ENCODE measurements at places on chromosomes 7 and 10. TPM values are rescaled to one million over a fixed set of nuclear protein-coding genes. Genes with fewer than 3 reads are reported as not detected.

Gene MBL2
- total RNA-seq, result under 0.01 TPM

Gene PRPS1L1
- not detected for total RNA-seq

Gene CPXM2
- total RNA-seq, result 0.36 TPM

Gene MSMB
- total RNA-seq, result not detected

Gene ASB10
- not detected for total RNA-seq

Gene DBF4
- 12.7 TPM for total RNA-seq

Gene NKX2-3
- not detected for total RNA-seq

Gene GIMAP6
- total RNA-seq, result 0.36 TPM

Gene EPHB6
- total RNA-seq, result 2.4 TPM

Gene STEAP2
- total RNA-seq, result 9.8 TPM

Gene CNTNAP2
- 7.6 TPM for total RNA-seq

Gene VAX1
- total RNA-seq, result not detected

Gene ZNF789
- 6.9 TPM for total RNA-seq

Gene FOXP2
- total RNA-seq, result 3.8 TPM

Gene SLC39A12
- not detected for total RNA-seq
